ENCODE measurements at places on chromosomes 11 and 22. TPM values are rescaled to one million over a fixed set of nuclear protein-coding genes. Genes with fewer than 3 reads are reported as not detected.
A peak's percentile ranks its signal among the peaks of the same experiment; 100 is the strongest.

DNA sequence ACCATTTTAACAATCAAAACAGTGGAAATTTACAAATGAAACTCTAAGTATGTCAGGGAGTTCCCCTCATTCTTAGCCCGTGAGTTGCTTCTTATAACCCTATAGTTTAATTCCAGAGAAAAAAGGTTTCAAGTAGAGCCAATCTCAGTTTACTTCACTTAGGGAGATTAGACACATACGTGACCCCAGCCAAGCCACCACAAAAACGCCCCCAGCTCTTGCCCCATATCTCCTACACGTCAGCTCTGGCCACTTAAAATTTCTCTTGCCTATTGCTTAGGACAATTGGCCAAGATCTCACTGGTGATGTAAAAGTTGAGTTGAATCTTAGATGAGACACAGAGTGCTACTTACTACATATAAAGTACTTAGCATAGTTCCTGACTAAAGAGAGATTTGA, 166.4 kb downstream of the ETS1 start:
- DNase-seq: no peak

DNA sequence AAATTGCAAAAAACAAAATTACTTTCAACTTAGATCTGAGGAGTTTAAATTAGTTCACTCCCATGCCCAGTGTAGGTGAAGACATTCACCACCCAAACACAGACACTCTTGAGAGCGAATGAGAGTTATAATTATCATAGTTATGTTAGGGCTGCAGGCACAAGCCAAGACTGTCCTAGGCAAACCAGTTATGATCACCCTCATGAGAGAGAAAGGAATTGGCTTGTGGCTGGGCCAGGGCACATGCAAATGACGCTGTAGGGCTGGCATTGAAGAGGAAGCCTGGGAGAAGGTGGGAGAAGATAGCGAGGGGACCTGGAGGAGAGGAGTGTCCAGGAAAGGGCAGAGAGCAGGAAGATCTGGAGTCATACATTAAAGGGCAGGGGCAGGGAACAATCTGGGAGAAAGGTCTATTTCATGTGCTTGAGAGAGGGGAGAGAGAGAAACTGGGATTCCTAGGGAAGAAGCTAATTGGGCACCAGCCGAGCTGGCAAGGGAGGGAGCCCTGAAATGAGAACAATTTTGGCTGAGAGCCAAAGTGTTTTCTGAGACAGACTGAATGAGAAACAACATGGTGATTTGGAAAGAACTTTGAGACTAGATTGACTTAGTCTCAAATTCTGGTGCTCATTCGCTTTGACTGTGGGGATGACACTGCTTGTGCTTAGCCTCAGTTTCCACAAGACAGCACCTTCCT, 279.9 kb downstream of the KIRREL3 start:
- peak; percentile 54 for DNase-seq

GRCh38 chr11:130212431-130212961, 52.9 kb downstream of the ST14 start:
- no peak for DNase-seq

GRCh38 chr22:40422558-40423309, 52.3 kb downstream of the SGSM3 start:
- DNase-seq: peak; percentile 30

DNA sequence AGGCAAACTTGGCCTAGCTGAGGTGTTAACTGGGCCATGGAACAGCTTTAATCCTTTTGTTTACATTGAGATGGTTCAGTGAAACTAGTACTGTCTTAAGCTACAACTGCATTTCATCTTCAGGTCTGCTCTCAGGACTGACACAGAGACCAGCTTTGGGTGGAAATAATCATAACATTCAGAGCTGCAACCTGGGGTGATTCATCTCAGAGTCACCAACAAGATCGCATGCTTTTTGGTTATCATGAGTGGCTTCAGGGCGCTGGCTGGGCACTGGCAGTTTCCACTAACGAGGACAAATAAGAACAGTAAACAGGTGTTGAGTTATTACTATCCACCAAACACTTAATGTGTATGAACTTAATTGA, 60.9 kb upstream of the PAX6 start:
- no peak for DNase-seq

- no peak for DNase-seq
These were observed 32.7 kb upstream of the HEPHL1 start for GRCh38 chr11:93988455-93988854.

- DNase-seq: no peak
These were observed 191.2 kb downstream of the CWF19L2 start for GRCh38 chr11:107266455-107266854.

DNA sequence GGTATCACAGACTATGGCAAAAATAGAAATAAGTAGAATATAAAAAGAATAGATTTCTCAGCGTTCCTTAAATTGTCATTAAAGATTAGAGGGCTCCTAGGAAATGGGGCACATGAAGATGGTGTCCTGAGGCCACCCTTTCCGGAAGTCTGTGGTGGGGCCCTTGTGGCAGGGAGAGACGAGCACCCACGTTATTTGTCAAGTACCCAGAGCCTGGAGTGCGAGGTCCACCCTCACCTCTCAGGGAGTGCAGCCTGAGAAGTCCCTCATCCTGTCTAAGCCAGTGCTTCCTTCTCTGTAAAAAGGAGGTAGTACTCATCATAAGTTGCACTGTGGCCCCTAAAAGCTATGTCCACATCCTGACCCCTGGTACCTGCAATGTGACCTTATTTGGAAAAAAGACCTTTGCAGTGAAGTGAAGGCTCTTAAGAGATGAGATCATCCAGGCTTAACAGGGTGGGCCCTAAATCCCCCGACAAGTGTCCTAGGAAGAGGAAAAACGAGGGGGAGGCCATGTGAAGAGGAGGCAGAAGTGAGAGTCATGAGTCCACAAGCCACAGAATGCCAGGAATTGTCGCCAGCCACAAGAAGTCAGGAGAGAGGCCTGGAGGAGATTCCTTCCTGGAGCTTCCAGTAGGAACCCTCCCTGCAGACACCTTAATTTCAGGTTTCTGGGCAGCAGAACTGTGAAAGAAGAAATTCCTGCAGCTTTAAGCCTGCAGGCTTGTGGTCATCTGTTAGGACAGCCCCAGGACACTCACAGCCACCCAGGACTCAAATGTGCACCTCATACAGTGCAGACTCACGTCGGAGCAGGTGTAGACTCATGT, 76.8 kb upstream of the CCND1 start:
- DNase-seq: no peak

DNA sequence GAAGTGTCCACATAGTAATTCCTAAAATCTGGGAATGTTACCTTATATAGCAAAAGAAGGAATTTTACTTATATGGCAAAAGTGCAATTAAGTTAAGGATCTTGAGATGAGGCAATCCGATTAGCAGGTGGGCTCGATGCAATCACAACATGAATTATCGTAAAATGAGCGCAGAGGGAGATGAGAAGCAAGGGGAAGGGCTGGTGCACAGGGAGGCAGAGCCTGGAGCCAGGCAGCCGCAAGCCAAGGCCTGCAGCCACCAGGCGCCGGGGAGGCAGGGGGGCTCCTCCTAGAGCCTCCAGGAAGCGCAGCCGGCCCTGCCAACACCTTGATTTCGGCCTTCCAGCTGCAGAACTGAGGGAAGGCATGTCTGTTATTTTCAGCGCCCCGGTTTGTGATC, 85.7 kb downstream of the CELSR1 start:
- no peak for DNase-seq

- no peak for DNase-seq
These were observed 10.4 kb downstream of the PNPLA5 start for GRCh38 chr22:43881091-43882061.

GRCh38 chr22:39859903-39860588, 33.5 kb downstream of the ENTHD1 start:
- DNase-seq: no peak

- no peak for DNase-seq
These were observed 62.6 kb downstream of the PIWIL4 start for GRCh38 chr11:94629741-94630140.

DNA sequence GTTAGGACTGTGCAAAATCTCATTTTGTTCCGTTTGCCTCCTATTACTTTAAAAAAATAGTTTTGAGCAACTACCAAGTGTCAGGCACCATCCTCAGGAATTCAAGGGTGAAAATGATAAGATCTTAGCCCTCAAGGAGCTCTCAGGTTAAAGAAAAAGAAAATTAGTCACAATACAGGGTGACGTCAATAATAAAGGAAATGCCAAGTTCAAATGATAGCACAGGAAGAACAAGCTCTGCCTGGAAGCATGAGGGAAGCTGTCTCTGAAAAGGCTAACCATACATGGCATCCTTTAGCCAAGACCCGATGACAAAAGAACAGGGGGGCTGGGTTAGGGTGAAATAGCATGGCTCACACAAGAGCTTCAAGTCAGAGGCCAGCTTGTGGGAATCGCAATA, 11.1 kb upstream of the MPZL2 start:
- DNase-seq: no peak

DNA sequence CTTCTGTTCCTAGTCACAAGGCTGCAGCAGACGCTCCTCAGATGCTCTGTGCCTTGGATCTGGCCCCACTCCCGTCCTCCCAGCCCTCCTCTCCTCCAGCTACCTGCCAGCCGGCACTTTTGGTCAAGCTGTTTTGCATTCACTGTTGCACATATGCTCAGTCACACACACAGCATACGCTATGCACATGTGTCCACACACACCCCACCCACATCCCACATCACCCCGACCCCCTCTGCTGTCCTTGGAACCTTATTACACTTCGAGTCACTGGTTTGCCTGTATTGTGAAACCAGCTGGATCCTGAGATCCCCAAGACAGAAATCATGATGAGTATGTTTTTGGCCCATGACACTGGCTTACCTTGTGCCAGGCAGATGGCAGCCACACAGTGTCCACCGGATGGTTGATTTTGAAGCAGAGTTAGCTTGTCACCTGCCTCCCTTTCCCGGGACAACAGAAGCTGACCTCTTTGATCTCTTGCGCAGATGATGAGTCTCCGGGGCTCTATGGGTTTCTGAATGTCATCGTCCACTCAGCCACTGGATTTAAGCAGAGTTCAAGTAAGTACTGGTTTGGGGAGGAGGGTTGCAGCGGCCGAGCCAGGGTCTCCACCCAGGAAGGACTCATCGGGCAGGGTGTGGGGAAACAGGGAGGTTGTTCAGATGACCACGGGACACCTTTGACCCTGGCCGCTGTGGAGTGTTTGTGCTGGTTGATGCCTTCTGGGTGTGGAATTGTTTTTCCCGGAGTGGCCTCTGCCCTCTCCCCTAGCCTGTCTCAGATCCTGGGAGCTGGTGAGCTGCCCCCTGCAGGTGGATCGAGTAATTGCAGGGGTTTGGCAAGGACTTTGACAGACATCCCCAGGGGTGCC, 109.8 kb downstream of the BCR start:
- peak; percentile 50 for DNase-seq

GRCh38 chr11:11246166-11246565, 106.9 kb downstream of the CSNK2A3 start:
- DNase-seq: no peak

GRCh38 chr11:665704-666281, 28.7 kb downstream of the DRD4 start:
- no peak for DNase-seq

GCAT gene
- 16.7 TPM for total RNA-seq

PTPRCAP gene
- total RNA-seq: 1.2 TPM

MS4A15 gene
- total RNA-seq: not detected

OMP gene
- 1.0 TPM for total RNA-seq
